ENCODE measurements at places on chromosomes 2 and 18.

DNA sequence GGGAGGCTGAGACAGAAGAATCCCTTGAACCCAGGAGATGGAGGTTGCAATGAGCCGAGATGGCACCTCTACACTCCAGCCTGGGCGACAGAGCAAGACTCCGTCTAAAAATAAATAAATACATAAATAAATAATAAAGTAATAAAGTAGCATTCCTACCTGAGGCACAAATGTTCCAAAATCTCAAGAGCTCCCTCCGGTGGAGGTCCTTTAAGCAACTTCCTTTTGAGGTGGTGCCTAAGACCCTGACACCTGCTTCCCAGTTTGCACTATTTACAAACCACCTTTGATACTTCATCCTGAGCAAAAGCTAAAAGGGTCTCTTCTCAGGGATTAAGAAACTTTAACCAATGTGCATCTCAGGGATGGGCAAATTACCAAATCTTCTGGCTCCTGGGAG, 505.1 kb downstream of the CNTNAP5 start:
- no peak for DNase-seq

- DNase-seq, result no peak
Measured at GRCh38 chr2:128544321-128545037, 225.8 kb upstream of the HS6ST1 start.

- no peak for DNase-seq
Measured at GRCh38 chr2:215364157-215365155, 52.6 kb downstream of the ATIC start.

GRCh38 chr2:198448789-198449188, 644.4 kb downstream of the PLCL1 start:
- DNase-seq, result no peak

- no peak for DNase-seq
Measured at GRCh38 chr18:55229682-55230081, 270.4 kb upstream of the CCDC68 start.

- DNase-seq, result no peak
Measured at GRCh38 chr18:25592804-25593360, 240.9 kb upstream of the ZNF521 start.

Data from pons (tissue), 1 donor.